Stomach (tissue), 19 donors: ENCODE measurements at places on chromosomes 1 and 21. TPM values are rescaled to one million over a fixed set of nuclear protein-coding genes. Genes with fewer than 3 reads are reported as not detected.

GRCh38 chr1:225811622-225812487 lies 1.9 kb downstream of the EPHX1 start:
- H3K4me1 ChIP-seq: peaks cover 67% of the 10 kb centered on the region
- H3K27ac ChIP-seq: peak overlapping the region; percentile 96
- H3K36me3 ChIP-seq: no peaks in the 10 kb centered on the region
- no peaks in the 10 kb centered on the region for H3K27me3 ChIP-seq
- H3K4me3 ChIP-seq: peak overlapping the region; percentile 69
- peak; percentile 38 for DNase-seq

GRCh38 chr1:228849011-228849541 lies 113.8 kb downstream of the RHOU start:
- H3K36me3 ChIP-seq: no peaks in the 10 kb centered on the region
- peaks cover 33% of the 10 kb centered on the region for H3K4me1 ChIP-seq
- H3K27ac ChIP-seq: no peak overlapping the region
- no peaks in the 10 kb centered on the region for H3K27me3 ChIP-seq
- no peak for DNase-seq

- no peaks in the 10 kb centered on the region for H3K4me1 ChIP-seq
- H3K36me3 ChIP-seq: no peaks in the 10 kb centered on the region
- no peak for DNase-seq
- no peak overlapping the region for H3K27ac ChIP-seq
- no peak overlapping the region for H3K4me3 ChIP-seq
Observed at GRCh38 chr1:18302788-18303413, 177.8 kb upstream of the KLHDC7A start.

DNA sequence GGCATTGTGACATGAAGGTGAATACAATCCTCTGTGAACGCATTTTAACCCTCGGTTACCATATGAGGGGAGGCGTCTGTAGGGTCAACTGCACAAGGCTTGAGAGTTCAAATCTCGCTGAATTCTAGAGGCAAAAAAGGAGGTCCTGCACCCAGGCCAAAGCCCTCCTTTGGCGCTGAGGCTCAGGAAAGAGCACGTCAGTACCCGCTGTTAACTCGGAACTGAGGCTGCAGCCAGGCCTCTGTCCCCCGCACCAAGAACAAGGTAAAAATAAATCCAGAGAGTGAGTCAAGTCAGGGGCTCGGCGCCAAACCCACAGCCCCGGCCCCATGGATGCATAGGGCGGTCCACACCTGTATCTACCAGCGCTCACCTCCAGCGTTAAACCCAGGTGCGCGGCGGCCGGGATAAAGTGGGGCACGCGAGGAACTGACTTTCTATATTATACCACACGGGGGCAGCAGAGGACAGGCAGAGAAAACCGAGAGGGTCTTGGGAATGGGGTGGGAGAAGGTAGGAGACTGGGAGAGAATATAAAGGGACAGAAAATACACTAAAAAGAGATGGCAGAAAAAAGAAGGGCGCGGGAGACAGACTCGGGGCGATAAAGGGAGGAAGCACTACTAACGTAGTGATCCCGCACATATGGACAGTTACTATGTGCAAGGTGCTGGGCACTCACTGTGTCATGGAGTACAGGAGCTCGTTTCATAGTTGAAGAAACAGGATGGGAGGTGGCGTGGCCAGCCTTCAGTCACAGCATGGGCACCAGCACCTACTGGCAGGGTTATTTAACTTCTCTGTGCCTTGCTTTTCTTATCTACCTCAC lies 54.9 kb downstream of the DMRTA2 start:
- H3K4me3 ChIP-seq: no peak overlapping the region
- no peaks in the 10 kb centered on the region for H3K4me1 ChIP-seq
- H3K27ac ChIP-seq: no peak overlapping the region
- peaks cover 16% of the 10 kb centered on the region for H3K27me3 ChIP-seq

- H3K4me3 ChIP-seq: no peak overlapping the region
- H3K27ac ChIP-seq: no peak overlapping the region
- H3K36me3 ChIP-seq: no peaks in the 10 kb centered on the region
- no peaks in the 10 kb centered on the region for H3K27me3 ChIP-seq
Observed at GRCh38 chr1:219081943-219082925, 91.4 kb upstream of the LYPLAL1 start.

DNA sequence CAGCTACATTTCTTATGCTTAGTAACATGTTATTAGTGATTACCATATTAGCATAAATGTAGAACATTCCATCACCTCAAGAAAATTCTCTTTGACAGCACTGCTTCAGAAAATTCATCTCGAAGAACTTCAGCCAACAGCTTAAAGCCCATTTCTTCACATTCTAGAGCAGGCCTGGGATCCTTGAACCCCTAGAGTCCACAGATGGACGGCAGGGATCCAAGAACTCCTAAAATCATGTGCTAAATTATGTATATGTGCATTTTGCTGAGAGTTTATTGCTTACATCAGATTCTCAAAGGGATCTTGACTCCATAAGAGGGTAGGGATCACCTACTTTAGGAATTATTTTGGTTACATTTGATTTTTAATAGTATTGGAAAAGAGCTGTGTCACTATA lies 76.2 kb upstream of the TEKT2 start:
- no peak overlapping the region for H3K4me3 ChIP-seq
- H3K36me3 ChIP-seq: peaks cover 3% of the 10 kb centered on the region
- no peak for DNase-seq
- no peak overlapping the region for H3K27ac ChIP-seq
- no peaks in the 10 kb centered on the region for H3K4me1 ChIP-seq

DNA sequence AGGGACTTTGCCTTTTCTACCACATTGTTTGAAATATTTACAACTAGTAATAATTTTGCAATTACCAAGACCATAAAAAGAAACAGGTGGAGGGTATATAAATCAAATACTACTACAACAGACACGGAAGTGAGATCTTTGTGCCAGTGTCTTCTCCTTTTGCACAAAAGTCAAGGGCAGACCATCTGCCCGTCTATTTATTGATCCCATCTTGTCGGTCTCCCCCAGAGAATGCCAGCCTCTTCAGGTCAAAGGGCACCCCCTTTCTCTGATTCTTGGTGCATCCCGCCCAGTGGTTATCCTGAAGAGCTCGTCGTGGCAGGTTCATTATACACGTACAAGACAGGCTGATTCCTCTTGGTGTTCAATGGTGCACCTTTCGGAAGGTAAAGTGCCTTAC lies 4.8 kb upstream of the PDE9A start:
- no peaks in the 10 kb centered on the region for H3K27me3 ChIP-seq
- DNase-seq: no peak
- no peaks in the 10 kb centered on the region for H3K36me3 ChIP-seq

- no peak overlapping the region for H3K27ac ChIP-seq
- H3K4me3 ChIP-seq: no peak overlapping the region
- no peak for DNase-seq
- no peaks in the 10 kb centered on the region for H3K36me3 ChIP-seq
- no peaks in the 10 kb centered on the region for H3K27me3 ChIP-seq
- no peaks in the 10 kb centered on the region for H3K4me1 ChIP-seq
Observed at GRCh38 chr1:9037476-9038337, 11.5 kb upstream of the SLC2A7 start.

- no peaks in the 10 kb centered on the region for H3K4me1 ChIP-seq
- no peak for DNase-seq
- no peak overlapping the region for H3K27ac ChIP-seq
- no peaks in the 10 kb centered on the region for H3K27me3 ChIP-seq
Observed at GRCh38 chr1:13487143-13487868, 26.5 kb downstream of the LRRC38 start.

- H3K4me1 ChIP-seq: peaks cover 14% of the 10 kb centered on the region
- H3K36me3 ChIP-seq: no peaks in the 10 kb centered on the region
- DNase-seq: peak; percentile 37
- no peaks in the 10 kb centered on the region for H3K27me3 ChIP-seq
Observed at GRCh38 chr1:33654267-33654834, 181.9 kb downstream of the ZSCAN20 start.

DNA sequence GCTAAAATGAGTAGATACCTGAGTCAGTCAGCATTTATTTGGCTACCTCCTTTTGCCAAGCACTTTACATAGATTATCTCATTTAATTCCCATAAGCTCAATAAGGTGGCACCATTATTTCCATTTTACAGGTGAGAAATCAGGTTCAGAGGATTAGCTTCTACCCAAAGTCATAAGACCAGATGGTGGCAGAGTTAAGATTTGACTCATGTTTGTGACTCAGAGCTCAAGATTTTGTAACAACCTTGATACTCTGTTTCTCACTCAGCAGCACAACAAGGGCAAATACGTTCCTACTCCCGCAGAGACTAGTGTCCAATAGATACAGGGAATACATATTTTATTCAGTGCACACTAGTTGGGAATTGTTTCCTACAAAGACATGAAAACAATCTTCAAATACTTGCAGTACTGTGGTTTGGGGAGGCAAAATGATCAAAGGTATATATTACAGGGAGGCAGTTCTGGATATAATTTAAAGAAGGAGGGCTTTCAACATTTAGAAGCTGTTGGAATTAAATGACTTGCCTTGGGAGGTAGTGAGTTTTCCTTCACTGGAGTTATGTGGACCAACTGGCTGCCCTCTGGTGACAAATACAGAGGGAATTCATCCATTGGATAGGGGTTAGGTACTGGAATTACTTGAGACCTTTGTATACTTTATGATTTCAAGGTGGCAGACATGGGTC lies 3.6 kb downstream of the LEPR start:
- no peak overlapping the region for H3K4me3 ChIP-seq
- no peaks in the 10 kb centered on the region for H3K27me3 ChIP-seq
- no peak for DNase-seq
- peaks cover 15% of the 10 kb centered on the region for H3K4me1 ChIP-seq
- peaks cover 37% of the 10 kb centered on the region for H3K36me3 ChIP-seq

DNA sequence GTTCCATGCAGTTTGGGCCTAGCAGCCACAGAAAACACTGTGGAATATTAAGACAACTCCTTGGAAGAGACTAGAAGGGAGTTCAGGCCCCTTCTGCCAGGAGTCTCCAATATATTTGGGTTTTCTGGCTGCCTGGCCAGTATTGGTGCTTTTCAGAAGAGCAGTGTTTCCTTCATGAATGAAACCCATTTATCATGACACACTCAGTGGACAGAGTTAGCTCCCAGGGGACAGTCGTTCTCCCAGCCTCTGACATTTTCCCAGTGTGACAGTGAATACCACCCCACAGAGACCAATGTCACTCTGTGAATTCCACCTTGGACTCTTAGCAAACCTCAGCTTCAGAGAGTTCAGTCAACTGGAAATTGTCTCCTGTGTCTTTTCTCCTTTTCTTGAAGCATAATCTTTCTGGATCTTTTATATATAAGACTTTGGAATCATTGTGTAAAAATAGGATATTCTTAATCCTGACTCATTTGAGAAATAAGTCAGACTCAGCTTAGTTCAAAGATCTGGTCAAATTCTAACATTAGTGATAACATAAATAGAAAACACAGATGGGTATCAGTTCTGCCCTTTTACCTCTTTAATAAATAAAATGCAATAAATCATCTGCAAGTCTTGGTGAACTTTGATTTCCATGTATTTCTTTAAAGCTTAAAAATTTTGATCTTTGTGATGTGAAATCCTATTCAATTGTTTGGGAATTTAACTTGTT lies 40.4 kb downstream of the GNG12 start:
- H3K36me3 ChIP-seq: no peaks in the 10 kb centered on the region
- no peaks in the 10 kb centered on the region for H3K27me3 ChIP-seq
- no peak overlapping the region for H3K4me3 ChIP-seq
- H3K27ac ChIP-seq: no peak overlapping the region
- H3K4me1 ChIP-seq: peaks cover 30% of the 10 kb centered on the region

GRCh38 chr1:116513956-116514355 lies 56.9 kb downstream of the CD58 start:
- DNase-seq: no peak
- peaks cover 45% of the 10 kb centered on the region for H3K4me1 ChIP-seq
- H3K27ac ChIP-seq: peak overlapping the region; percentile 80
- H3K27me3 ChIP-seq: no peaks in the 10 kb centered on the region

- H3K27me3 ChIP-seq: no peaks in the 10 kb centered on the region
- H3K4me3 ChIP-seq: no peak overlapping the region
- peaks cover 28% of the 10 kb centered on the region for H3K4me1 ChIP-seq
- H3K36me3 ChIP-seq: peaks cover 100% of the 10 kb centered on the region
- no peak for DNase-seq
Observed at GRCh38 chr1:40766560-40766959, 17.0 kb upstream of the KCNQ4 start.

GRCh38 chr1:206912445-206913095 lies 9.2 kb downstream of the FCMR start:
- H3K4me1 ChIP-seq: peaks cover 37% of the 10 kb centered on the region
- no peaks in the 10 kb centered on the region for H3K36me3 ChIP-seq
- peak; percentile 75 for DNase-seq
- H3K4me3 ChIP-seq: no peak overlapping the region
- no peak overlapping the region for H3K27ac ChIP-seq

DNA sequence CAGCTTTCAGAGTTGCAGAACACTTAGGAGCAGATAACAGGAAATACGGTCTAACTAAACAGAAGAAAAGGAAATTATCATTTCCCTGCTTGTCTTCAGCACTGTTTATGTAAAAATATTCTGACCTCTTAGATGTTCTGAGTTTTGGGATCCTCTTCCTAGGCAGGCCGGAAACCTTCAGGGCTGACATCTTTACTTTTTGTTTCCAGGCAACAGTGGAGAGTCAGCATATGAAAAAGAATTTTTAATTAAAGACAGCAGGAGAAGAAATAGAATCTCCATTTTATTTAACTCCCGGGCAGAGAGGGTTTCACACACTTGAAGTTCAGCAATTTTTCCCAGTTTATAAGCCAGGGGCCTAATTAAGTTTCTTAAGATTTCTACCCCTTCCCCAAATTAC lies 5.1 kb upstream of the RIPPLY3 start:
- peaks cover 11% of the 10 kb centered on the region for H3K27me3 ChIP-seq
- no peak for DNase-seq
- H3K27ac ChIP-seq: no peak overlapping the region
- H3K4me3 ChIP-seq: no peak overlapping the region
- peaks cover 7% of the 10 kb centered on the region for H3K4me1 ChIP-seq

DNA sequence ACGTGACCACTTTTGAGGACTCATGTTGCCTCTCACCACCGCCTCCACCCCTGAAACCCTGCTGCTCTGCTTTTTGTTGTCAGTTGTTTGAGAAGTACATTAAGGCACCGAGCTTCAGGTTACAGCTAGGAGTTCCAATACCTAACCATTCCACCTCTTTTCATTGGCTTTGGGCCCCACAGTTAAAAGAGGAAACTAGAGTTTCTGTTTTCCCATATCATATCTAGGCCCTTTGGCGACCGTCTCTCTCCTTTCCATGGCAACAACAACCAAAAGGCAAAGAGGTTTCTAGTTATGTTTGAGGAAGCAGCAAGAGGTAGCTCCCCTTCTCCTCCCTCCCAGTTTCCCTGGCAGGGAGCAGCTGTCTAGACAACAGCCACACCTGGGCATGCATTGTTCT lies 5.9 kb downstream of the ANKRD35 start:
- no peak overlapping the region for H3K4me3 ChIP-seq
- no peak for DNase-seq
- H3K27me3 ChIP-seq: no peaks in the 10 kb centered on the region
- no peaks in the 10 kb centered on the region for H3K36me3 ChIP-seq
- H3K27ac ChIP-seq: no peak overlapping the region
- no peaks in the 10 kb centered on the region for H3K4me1 ChIP-seq

Gene MAN1C1
- 4.6 TPM for total RNA-seq

Gene PPIAL4G
- not detected for total RNA-seq

Gene LCE1E
- not detected for total RNA-seq

Gene CATSPERE
- not detected for total RNA-seq

Gene HSD11B1
- not detected for total RNA-seq
